ENCODE measurements at places on chromosomes 5 and 9.

GRCh38 chr9:79256691-79257213 lies 315.0 kb upstream of the TLE4 start:
- DNase-seq, result no peak

GRCh38 chr5:127963931-127964330 lies 119.6 kb upstream of the SLC12A2 start:
- no peak for DNase-seq

GRCh38 chr9:81492710-81493447 lies 196.5 kb downstream of the TLE1 start:
- no peak for DNase-seq

GRCh38 chr9:93124793-93125192 lies 9.3 kb downstream of the NINJ1 start:
- DNase-seq, result no peak

- no peak for DNase-seq
These were observed 15.2 kb downstream of the TSTD2 start for GRCh38 chr9:97617939-97618416.

DNA sequence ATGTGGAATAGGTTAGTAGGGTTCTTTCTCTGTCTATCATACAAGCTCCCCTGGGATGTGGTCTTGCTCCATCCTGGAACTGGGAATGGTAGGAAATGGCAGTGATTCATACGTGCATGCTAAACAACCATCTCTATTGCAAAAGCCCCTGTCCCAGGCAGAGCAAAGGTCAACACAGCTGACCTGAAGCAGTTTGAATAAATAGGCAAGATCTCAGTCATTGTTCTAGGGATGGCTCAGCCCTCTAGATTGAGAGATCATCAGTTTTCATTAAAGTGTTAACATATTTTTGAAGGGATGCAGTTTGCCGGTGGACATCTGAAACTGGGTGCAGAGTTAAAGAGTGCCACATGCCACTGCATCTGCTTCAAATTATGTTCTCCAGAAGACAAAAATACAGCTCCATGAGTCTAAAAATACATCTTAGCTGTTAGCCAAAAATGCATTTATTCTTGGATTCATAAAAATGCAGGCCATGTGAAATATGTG lies 224.1 kb downstream of the ESM1 start:
- no peak for DNase-seq

DNA sequence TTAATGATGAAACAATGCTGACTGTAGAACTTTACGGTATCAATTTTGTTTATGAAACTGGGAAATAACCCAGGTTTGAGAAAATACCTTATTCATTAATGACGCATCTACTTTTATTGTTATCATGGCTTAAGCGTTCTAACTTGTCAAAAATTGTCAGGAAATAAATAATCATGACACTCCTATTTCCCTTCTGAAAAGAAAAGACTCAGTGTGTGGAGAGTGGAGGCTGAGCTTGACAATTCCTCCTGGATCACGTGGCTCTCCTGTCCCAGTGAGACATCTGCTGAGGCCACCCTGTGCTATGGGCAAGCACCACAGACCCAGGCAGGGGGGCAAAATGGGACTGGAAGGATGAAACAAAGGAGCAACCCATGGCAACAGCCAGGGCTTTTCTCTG lies 466.4 kb downstream of the ZNF608 start:
- no peak for DNase-seq

DNA sequence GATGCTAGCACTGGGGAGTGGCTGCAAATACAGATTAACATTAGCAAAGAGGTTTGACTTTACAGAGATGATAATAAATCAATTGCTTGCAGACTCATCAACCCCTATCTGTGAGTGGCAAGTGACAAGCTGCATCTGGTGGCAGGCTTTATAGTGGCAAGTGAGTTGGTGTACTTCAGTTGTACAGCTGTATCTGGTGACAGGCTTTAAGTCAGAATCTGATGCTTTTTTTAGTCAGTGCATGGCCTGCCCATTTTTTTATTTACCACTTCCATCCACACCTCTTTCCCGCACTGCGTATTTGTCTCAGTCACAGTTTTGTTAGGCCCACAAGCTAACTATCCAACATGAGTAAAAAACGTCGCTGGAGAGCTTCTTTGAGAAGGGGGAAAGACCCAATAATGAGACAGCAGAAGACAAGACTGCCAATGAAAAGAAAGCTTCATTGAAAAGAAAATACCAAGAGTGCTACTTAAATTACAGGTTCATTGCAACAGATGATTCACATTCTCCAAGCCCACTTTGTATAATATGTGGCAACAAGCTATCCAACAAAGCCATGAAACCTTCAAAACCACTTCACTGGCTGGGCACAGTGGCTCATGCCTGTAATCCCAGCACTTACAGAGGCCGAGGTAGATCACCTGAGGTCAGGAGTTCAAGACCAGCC lies 23.1 kb downstream of the ANP32B start:
- no peak for DNase-seq

GRCh38 chr5:143131972-143132371 lies 271.5 kb downstream of the NR3C1 start:
- DNase-seq, result no peak

DNA sequence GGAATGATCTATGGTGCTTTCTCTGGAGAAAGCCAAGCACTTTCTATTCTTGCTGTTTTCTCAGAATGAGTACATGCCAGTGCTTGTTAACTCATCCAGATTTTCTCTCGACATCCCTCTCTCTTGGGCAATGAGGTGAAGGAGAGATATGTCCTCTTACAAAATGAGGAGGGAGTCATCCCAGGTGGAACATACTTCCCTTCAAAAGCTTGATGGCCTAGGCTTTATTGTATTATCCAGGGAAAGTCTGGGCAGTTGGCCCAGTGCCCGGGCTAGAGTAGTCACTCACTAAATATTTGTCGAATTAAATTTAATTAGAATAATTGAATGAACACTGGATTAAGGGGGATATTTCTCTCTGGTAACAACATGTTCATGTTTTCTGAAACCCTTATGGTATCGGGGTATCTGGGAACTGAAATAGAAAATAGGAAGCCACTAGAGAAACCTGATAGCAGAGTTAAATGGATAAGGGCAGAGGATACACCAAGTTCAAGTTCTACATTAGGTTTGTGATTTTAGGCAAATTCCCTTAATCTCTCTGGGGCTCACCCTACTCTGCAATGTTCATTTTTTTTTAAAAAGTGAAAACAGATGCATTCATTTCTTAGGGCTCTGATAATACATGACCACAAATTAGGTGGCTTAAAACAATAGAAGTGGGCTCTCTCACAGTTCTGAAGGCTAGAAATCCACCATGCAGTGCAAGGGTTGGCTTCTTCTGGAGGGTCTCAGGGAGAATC lies 99.6 kb downstream of the LIFR start:
- DNase-seq, result no peak
